ENCODE measurements at places on chromosomes 7 and 10.

DNA sequence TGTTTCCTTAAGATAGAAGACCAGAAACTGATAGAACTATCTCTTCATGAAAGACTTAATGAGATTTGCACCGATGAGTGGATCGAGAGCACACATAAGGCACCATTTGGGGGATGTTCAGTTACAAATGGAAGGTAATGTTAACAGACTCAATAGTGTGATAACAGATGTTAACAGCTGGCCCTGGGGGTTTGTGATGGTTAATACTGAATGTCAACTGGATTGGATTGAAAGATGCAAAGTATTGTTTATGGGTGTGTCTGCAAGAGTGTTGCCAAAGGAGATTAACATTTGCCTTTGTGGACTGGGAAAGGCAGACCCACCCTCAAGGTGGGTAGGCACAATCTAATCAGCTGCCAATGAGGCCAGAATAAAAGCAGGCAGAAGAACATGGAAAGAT is 130.5 kb upstream of the DGKB start:
- no peak for DNase-seq

- no peak for DNase-seq
Measured at GRCh38 chr7:27101171-27101956, 1.1 kb downstream of the HOXA2 start.

- DNase-seq: no peak
Measured at GRCh38 chr7:37320140-37320847, 128.4 kb downstream of the ELMO1 start.

DNA sequence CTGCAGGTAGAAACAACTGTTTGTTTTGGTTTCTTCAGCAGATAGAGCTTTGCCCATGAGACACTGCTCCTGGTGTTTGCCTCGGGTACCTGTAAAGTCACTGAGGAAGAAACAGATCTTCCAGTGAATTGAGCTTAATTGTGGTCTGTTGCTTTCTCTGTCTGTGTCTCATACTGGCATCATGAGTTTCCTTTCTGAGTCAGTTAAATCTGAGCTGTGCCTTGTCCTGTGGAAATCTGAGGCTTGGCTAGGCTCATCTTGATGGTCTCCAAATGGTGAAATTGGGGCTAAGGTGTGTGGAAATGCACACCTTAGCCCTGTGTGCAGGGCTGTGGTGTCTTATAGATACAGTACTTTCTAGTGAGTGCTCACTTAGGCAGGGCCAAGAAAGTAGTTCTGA is 67.4 kb downstream of the GBF1 start:
- no peak for DNase-seq

GRCh38 chr7:81715984-81716588 is 53.8 kb downstream of the HGF start:
- no peak for DNase-seq

- no peak for DNase-seq
Measured at GRCh38 chr7:128899392-128899791, 11.1 kb downstream of the KCP start.

DNA sequence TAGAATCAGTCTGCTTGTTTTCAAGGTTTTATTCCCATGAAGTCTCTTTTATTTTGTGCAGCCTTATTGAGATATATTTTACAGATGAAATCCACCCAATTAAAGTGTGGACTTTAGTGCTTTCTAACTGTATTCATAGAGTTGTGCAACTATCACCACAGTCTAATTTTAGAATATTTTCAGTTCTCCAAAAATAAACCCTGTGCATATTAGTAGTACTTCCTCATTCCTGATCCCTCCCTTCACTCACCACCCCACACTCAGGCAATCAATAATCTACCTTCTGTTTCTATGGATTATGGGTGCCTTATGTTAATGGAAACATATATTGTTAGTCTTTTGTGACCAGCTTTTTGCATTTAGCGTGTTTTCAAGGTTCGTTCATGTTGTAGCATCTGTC is 185.7 kb upstream of the TMEM72 start:
- no peak for DNase-seq

- DNase-seq: peak; percentile 20
Measured at GRCh38 chr7:39465055-39465929, 100.9 kb upstream of the YAE1 start.

DNA sequence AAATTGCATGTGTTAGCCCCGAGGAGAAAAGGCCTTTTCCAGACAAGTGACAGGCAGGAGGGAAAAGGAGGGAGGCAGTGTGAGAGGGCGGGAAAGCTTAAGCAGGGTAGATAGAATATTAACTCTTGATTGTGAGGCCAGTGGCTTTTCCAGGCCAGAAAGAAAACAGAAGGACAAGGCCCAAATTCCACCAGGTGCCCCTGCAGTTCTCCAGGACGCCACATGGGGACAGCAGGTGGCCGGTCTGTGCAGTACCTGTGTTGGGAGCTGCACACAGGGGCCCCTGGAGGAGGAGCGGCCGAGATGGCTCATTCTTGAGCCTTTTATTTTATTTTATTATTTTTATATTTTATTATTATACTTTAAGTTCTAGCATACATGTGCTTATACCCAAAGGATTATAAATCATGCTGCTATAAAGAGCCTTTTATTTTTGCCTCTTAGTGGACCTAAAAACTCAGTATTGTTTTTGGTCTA is 141.3 kb upstream of the KLF14 start:
- peak; percentile 54 for DNase-seq

GRCh38 chr10:111100198-111100597 is 23.4 kb downstream of the ADRA2A start:
- no peak for DNase-seq

- DNase-seq: peak; percentile 44
Measured at GRCh38 chr10:6473901-6474370, 106.1 kb downstream of the PRKCQ start.

GRCh38 chr7:151135866-151136843 is 31.3 kb downstream of the GBX1 start:
- DNase-seq: no peak

GRCh38 chr10:78314651-78315050 is 281.0 kb downstream of the RPS24 start:
- DNase-seq: no peak

GRCh38 chr10:49441488-49442476 is 45.9 kb upstream of the DRGX start:
- peak; percentile 12 for DNase-seq

DNA sequence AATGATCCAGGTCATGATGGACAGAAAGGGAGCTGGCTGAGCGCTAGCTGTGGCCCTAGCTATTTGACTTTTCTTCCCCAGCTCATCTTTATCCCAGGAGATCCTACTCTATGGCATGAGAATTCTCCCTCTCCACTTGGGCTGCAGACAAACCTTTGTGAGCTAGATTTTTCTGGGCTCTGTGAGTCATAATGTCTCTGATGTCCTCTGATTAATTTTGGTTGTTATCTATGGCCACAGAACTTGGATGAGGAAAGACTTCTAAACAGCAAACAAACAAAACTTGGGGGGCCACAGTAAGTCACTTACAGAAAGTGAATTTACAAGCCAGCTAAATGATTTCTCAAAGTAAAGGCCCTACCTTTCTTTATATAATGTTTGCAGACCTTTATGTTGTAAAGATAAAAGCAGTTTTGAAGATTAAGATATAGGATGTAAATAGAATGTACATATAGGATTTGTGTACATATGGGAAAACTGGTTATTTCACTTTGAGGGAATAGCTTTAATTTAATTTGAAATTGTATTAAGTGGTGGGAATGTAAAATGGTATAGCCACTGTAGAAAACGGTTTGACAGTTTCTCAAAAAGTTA is 10.4 kb downstream of the ABLIM1 start:
- no peak for DNase-seq

- DNase-seq: no peak
Measured at GRCh38 chr7:115478426-115478825, 552.1 kb downstream of the TFEC start.

DNA sequence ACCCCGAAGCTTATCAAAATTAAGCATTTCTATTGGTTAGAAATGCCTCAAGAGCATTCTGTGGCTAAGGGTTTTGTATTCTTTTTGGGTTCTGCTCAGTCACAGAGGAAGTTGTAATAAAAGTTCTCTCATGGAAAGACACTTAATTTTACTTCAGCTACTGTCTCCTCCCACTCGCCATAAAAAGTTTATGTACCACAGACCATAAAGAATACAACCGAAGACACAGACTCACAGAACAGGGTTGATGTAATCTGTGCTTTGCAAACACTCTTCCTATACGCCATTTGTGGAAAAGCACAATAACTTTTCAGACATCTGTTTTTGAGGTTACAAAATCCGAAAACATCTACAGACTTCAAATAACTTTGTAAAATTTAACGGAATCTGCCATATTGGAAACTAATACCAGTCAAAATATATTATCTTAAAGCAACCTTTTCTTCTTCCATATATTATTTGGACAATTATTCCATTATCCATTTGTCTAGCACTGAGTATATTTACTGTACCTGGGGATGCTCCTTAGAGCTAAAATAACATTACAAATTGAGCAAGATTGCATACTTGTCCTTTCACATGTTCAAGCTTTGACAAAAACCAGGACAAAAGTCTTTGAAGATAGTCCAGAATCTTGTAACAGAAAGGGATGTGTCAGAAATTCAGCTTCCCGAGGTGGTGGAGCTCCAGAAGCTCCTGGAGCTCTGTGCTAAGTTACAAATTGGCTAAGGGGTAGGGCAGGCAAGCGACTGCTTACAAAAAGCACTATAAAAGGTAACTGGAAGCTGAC is 219.0 kb upstream of the MEOX2 start:
- no peak for DNase-seq

GRCh38 chr7:138455609-138456008 is 4.5 kb upstream of the TRIM24 start:
- DNase-seq: no peak

DNA sequence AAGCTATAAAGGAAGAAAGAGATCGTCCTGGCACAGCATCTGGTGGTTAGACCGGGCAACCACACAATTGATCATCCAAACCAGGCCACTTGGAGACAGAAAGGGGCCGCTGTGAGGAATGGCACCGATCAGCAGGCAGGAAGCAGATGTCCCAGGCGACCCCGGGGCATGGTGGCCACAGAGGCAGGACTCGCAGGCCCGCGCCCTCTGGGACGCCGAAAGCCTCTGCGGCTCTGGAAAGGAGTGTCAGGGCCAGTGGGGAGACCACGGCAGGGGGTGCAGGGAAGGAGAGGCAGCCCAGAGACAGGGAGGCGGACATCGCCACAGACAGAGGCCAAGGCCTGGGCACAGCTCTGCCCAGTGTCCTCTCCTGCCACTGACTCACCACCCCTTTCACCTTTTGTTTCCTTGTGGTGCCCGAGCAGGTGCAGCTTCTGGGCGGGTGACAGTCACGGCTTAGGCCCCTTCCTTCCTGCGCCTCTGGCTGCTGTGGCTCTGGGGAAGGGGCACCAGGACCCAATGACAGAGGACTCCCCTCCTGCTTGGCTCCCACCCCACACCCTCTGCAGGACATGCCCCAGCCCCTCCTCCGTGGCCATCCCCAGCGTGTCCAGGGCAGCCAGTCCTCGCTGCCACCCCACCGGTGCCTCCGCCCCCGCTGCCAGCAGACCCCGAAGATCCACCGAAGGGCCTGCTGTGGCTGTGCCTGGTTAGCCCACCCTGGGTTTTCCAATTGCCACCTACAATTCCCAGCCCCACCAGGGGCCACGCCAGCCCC is 10.9 kb downstream of the STK32C start:
- no peak for DNase-seq

GRCh38 chr10:104331208-104331838 is 6.9 kb downstream of the ITPRIP start:
- no peak for DNase-seq

DNA sequence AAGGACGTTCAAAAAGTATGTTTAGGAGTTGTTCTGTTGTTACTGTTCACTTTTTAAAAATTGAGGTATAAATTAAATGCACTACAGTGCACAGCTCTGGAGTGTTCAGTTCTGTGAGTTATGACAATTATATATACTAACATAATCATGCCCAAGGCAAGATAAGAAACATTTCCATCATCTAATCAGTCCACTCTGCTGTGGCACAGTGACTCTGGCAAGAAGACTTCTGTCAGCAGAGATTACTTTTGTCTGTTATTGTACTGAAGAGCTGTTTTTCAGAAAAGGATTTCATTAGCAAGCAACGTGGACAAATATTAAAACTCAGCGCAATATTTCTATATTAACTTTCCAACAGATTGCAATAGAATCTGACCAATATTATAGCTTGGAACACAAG is 32.0 kb downstream of the ICA1 start:
- no peak for DNase-seq

DNA sequence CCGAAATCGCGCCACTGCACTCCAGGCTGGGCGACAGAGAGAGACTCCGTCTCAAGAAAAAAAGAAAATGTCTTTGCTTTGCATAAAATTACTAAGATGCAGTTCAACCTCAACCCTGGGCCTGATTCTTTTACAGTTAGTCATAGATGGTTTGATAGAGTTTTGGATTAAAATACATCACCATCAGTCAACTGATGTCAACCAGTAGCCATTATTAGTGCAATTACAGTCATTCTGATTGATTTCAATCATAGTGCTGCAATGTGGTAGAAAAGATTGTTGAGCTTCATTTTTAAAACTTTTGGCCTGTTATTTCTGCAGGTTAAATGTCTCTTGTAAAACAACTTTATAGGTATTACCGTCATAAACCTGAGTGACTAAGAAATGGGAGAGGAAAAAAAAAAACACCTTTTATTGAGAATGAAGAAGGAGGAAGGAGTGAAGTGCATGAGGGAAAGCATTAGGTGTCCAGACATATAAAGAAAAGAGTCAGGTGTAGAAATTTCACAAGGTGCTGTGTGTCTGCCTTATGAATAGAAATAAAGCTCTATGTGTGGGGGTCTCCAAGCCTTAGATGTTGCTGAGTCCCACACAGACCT is 150.6 kb downstream of the TRIL start:
- no peak for DNase-seq
